ENCODE measurements at places on chromosomes 13 and 19. TPM values are rescaled to one million over a fixed set of nuclear protein-coding genes. Genes with fewer than 3 reads are reported as not detected.

GRCh38 chr13:46359714-46360113 is 27.3 kb downstream of the RUBCNL start:
- no peak for DNase-seq

DLEU7 gene
- not detected for total RNA-seq

- DNase-seq: no peak
These were observed 36.2 kb upstream of the TRPC4 start for GRCh38 chr13:37905736-37906135.

ZNF345 gene
- 15.8 TPM for total RNA-seq

CACNG6 gene
- total RNA-seq: 5.3 TPM

CBLC gene
- total RNA-seq: 10.8 TPM

GRCh38 chr13:111790621-111791020 is 276.3 kb upstream of the SOX1 start:
- DNase-seq: no peak

FGF21 gene
- not detected for total RNA-seq

DNA sequence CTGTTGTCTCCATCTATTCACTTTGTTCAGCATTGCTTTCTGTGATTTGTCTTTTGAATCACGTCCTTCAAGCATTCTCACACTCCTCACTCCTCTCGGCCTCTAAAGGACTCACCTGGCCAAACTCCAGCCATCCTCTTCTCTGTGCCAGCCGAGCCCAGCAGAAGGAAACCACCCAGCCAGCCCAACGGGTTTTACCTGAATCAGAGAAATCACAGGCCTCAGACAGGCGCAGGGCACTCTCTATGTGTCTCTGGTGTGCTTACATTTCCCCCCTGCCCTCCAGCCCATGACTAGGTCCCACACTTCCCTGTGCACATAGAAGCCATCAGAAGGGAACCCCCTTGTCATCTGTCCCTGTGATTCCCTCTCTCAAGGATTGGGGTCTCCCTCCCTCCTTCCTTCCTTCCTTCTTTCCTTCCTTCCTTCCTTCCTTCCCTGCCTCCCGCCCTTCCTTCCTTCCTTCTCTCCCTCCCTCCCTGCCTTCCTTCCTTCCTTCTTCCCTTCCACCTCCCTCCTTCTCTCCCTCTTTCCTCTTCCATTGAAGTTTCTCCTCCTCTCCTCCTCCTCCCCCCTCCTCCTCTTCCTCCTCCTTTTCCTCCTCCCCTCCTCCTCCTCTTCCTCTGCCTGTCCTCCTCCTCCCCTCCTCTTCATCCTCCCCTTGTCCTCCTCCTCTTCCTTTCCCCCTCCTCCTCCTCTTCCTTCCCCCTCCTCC is 8.8 kb upstream of the ZNF541 start:
- no peak for DNase-seq

GPR12 gene
- total RNA-seq: not detected

DNA sequence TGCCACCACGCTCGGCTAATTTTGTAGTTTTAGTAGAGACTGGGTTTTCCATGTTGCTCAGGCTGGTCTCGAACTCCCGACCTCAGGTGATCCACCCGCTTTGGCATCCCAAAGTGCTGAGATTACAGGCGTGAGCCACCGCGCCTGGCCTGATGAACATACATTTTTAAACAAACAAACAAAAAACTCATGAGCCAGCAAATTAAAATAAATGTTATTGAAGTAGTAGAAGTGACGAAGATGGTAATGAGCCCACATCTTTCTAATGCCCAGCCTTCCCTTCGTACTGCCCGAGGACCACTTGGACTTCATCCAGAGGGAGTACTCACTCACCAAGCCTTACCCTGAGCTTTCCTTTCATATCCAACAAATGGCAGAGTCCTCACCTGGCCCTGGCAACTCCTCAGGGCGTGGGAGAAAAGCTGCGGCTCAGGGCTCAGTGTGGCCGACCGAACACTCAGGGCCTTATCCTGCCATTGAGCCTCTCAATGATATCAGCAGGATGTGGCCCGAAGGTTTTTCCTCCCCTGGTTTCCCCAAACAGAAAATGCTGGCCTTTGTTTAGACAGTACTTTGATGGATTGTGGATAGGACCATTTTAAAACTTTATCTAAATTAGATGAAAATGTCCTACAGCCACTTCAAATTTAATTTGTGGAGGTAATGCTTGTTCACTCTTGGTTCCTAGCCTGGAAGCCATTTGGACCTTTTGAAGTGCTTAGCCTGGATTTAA is 22.8 kb upstream of the ABCC4 start:
- no peak for DNase-seq

- no peak for DNase-seq
These were observed 234.6 kb downstream of the POSTN start for GRCh38 chr13:37364007-37364406.

DNA sequence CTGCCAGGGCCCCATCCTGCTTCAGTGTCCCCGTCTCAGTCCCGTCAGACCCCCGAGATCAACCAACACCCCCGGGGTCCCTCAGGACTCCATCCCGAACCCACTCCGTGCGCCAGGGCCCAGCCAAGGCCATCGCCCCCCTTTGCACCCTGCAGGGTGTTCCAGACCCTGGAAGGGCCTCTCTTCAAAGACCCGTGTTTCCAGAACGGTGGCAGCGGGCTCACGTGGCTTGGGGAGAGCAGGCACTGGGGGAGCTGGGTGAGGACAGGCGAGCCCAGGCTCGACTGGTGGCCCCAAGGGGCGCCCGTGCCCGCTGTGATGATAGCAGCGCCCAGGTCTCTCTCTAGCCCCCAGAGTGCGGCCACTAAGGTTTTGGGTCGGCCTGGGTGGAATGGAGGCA is 1.4 kb downstream of the KASH5 start:
- DNase-seq: no peak

- no peak for DNase-seq
These were observed 168.0 kb downstream of the FOXO1 start for GRCh38 chr13:40498461-40498860.

DNA sequence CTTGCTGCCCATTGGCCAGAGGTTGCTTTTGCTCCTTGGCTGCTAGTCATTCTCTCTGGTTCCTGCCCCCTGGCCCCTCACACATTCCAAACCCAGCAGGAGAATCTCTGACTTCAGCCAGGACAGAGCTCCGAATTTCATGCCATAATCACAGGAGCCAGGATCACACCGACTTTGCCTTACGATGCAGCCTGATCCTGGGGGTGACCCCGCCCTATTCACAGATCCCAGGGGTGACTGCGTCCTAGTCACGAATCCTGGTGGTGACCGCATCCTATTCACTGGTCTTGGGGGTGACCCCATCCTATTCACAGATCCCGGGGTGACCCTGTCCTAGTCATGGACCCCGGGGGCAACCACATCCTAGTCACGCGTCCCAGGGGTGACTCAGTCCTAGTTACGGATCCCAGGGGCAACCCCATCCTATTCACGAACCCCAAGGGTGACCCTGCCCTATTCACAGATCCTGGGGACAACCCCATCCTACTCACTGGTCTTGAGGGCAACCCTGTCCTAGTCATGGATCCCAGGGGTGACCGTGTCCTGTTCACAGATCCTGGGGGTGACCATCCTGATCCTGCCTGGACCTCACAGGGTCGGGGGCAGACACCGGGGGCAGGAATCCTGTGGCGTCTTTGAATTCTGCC is 7.4 kb upstream of the TEX29 start:
- DNase-seq: no peak

- no peak for DNase-seq
These were observed 4.7 kb downstream of the PTBP1 start for GRCh38 chr19:801861-802497.

GRCh38 chr19:27876976-27877512 is 1335.9 kb downstream of the UQCRFS1 start:
- no peak for DNase-seq

IGFL1 gene
- not detected for total RNA-seq

DNA sequence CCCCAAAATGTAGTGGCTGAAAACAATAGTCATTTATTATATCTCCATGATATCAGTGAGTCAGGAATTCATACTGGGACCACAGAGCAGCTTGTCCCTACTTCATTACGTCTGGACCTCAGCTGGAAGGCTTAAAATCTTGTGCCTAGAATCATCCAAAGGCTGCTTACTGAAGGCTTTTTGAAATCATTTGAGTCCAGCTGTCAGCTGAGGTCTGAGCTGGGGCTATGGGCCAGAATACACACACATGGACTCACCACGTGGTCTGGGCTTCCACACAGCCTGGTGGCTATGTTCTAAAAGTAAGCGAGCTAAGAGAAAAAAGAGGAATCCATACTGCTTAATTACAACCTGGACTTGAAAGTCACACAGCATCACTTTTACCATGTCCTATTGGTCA is 209.2 kb downstream of the KCTD12 start:
- no peak for DNase-seq

- no peak for DNase-seq
These were observed 95.1 kb downstream of the ATP8A2 start for GRCh38 chr13:25466880-25467279.

DNA sequence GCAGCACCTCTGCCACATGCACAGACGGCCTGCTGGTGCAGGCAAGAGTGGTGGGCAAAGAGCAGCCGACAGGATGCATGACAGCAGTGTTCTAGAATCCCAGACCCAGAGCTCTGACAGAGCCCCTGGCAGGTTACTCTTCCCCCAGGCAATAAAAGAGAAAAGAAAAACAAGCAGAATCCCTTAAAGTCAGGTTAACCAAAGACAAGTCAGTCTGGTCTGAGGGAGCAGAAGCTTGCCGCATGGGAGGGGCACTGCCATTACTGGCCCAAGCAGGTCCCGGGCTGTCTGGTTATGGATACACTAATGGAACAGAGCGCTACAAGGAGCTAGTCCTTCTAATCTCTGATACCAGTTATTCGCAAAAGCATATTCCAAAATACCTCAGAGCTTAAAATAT is 36.1 kb upstream of the DOCK9 start:
- no peak for DNase-seq

- no peak for DNase-seq
These were observed 86.4 kb downstream of the RAB20 start for GRCh38 chr13:110475117-110475516.

KLK4 gene
- not detected for total RNA-seq

Measured in mesothelial cell of epicardium (in vitro differentiated cells).